Osteoblast (primary cell): ENCODE measurements at places on chromosomes 4 and X. TPM values are rescaled to one million over a fixed set of nuclear protein-coding genes. Genes with fewer than 3 reads are reported as not detected.

Gene CXCL6
- total RNA-seq: 1.1 TPM in 1 of 2 replicates, not detected in the other

Gene NXF2B
- total RNA-seq: not detected in 2 replicates

GRCh38 chr4:105622269-105622668 is 69.8 kb downstream of the ARHGEF38 start:
- peak; percentile 3 for DNase-seq

GRCh38 chrX:42106556-42106955 is 183.2 kb upstream of the CASK start:
- no peak for DNase-seq

Gene BANK1
- 1.8 and 2.7 TPM in 2 replicates for total RNA-seq

- peak; percentile 94 for DNase-seq
Observed at GRCh38 chrX:40085102-40085551, 12.6 kb downstream of the BCOR start.

- no peak for DNase-seq
Observed at GRCh38 chr4:88295656-88296055, 11.3 kb upstream of the PPM1K start.

DNA sequence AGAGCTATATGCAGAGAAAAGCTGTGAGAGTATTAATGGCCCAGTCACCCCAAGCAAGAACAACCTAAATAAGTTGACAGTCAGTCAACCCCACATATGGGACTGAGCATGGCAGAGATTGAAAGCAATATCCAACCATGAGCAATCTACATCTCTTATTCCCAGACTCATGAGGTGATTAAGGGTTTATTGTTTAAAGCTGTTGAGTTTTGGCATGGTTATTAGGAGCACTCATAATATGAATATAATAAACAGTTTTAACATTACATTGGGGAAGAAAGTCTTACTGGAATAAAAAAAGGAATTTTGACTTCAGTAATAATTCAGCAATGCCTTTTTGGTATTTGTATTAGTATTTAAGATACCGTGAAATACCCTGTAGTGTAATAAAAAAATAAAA is 1627.4 kb downstream of the STIM2 start:
- DNase-seq: no peak

GRCh38 chr4:65393078-65393477 is 277.2 kb downstream of the EPHA5 start:
- DNase-seq: no peak

DNA sequence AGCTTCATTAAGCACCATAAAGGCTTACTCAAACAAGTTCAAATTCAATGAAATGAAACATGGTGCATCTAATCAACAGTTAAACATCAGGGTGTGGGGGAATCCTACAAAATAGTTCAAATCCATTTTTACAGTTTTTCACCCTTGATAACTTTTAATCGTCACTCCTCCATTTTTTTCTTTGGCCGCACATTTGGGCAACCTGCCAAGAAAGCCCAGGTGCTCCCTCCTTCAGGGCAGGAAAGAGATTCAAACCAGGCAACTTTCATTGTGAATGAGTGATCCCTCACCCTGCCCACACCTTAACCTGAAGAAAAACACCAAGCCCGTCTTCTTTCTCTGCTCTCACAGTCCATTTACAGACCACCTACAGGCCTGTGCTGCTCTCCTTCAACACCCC is 24.9 kb downstream of the TRIM61 start:
- no peak for DNase-seq

GRCh38 chr4:43234626-43235415 is 342.3 kb downstream of the GRXCR1 start:
- no peak for DNase-seq

GRCh38 chr4:113553082-113553481 is 208.5 kb downstream of the CAMK2D start:
- DNase-seq: no peak

GRCh38 chr4:48767055-48767929 is 12.8 kb downstream of the FRYL start:
- DNase-seq: no peak
